ENCODE measurements at places on chromosomes 2 and 18.

GRCh38 chr2:226687641-226688253 is 111.9 kb downstream of the IRS1 start:
- DNase-seq: no peak

GRCh38 chr2:186593523-186593922 is 3.7 kb downstream of the ITGAV start:
- no peak for DNase-seq

GRCh38 chr2:24626131-24626530 is 135.1 kb downstream of the NCOA1 start:
- no peak for DNase-seq

GRCh38 chr18:77091366-77091765 is 41.2 kb downstream of the MBP start:
- no peak for DNase-seq

GRCh38 chr2:235661952-235662351 is 168.1 kb downstream of the AGAP1 start:
- DNase-seq: no peak

- DNase-seq: no peak
Observed at GRCh38 chr18:58838165-58838860, 26.4 kb upstream of the ZNF532 start.

GRCh38 chr2:159052157-159052601 is 83.7 kb downstream of the TANC1 start:
- DNase-seq: no peak

DNA sequence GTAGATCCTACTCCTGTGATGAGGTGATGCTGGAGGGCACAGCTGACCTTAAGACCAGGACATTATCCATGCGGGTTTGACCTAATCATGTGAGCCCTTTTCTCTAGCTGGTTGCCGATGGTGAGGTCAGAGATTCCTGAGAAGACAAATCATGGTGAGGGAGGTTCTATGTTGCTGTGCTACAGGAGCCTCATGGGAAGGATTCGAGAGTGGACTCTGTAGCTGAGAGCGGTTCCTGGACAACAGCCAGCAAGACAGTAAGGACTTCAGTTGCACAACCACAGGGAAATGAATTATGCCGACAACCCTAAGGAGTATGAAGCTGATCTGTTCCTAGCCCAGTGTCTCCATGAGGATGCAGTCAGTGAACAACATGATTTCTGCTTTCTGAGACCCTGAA is 80.4 kb downstream of the EPB41L3 start:
- no peak for DNase-seq

- DNase-seq: no peak
Observed at GRCh38 chr2:169129703-169130243, 60.4 kb downstream of the DHRS9 start.

DNA sequence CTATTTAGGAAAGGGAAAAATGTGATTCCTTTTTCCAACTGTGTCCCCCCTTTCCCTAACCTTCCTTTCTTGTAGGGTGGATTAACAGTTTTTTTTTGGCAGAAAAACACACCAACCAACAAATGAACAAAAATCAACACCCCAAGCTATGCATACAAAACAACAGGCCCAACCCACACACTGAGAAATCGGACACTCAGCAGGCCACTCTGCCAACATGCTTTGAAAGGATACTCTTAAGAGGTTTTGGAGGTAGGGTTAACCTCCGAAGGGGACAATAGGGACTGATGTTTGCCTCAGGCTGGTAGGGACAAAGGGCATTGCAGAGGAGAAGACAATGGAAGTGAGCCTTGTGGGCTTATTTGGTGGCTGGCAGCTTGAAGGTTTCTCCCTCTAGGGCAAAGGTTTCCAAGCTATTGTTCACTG is 33.1 kb upstream of the POLE4 start:
- no peak for DNase-seq

DNA sequence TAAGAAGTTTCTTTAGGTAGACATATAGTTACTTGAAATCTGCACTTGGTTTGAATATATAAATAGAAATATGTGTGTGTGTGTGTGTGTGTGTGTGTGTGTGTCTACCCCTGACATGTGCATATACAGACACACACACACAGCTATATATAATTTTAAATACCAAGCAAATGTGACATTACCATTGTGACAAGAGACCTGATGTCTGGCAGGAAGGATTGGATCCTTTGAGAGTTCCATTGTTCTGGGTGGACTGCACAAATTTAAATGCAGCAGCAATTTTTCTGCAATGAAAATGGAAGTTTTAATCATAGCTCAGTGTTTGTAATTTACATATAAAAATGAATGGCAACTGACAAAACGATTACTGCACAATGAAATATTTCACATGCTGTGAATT is 87.8 kb upstream of the CCDC195 start:
- DNase-seq: no peak

DNA sequence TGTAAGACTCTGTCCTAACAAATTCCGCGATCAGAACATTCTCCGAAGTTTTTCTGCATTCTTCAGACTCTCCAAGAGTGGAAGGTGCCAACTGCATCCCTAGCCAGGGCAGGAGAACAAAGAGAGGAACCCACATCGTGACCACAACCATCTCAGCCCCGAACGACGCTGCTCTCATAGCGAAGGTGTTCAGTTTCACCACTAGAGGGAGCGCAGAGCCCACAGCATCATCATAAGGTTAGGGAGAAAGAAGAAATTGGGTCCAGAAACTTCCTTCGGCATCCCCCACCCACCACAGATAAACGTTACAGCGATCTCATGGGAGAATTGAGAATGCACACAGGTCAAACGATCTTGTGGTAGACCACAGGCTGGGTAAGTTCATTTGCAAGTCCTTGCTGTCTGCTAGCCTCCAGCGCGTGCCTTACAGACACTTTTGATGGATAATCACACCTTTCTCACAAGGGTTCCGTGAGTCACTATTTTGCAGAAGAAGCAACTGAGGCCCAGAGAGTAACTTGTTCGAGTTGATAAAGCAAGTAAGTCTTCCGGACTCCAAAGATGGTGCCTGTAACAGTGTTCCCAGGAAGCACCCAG is 53.7 kb upstream of the ARL4C start:
- DNase-seq: peak; percentile 15

DNA sequence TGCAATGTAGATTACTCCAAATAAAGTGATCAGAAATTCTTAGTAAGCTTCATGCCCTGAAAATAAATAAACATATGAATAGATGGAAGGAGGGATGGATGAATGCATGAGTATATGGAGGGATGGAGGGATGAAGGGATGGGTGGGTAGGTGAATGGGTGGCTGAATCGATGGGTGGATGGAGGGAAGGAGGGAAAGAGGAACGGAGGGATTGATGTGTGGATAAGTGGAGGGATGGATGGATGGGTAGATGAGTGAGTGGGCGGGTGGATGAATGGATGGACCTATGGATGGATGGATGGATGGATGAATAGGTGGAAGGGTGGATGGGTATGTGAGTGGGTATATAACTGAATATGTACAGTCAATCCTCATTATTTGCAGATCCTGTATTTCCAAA is 276.7 kb upstream of the ACVR2A start:
- DNase-seq: no peak

- DNase-seq: no peak
Observed at GRCh38 chr18:703213-703967, 9.0 kb downstream of the ENOSF1 start.

GRCh38 chr2:29033172-29033571 is 41.2 kb downstream of the PCARE start:
- DNase-seq: no peak

DNA sequence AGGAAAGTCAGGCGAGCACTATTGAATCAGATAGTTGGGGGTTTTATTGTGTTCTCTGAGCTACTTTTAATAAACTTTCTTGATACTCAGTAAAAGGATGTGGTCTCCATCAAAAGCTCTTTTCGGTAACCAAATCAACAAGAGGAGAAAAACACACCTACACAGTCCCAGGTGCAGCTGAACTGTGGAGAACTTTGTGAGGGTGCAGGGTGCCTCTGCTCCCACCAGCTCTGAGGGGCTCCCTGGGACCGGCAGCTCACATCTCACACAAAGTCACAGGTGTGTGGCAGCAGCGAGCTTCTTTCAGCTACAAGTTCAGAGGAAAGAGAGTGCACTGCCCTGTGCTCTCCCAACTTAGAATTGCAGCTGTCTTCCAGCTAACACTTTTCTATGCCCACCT is 650.4 kb downstream of the RNF144A start:
- no peak for DNase-seq

GRCh38 chr2:178233428-178233827 is 39.1 kb downstream of the OSBPL6 start:
- no peak for DNase-seq

Data from effector memory CD4-positive, alpha-beta T cell (primary cell).